Central memory CD4-positive, alpha-beta T cell (primary cell): ENCODE measurements at places on chromosomes 4 and X.

- DNase-seq = no peak
These were observed 52.2 kb downstream of the HTRA3 start for GRCh38 chr4:8321771-8322170.

DNA sequence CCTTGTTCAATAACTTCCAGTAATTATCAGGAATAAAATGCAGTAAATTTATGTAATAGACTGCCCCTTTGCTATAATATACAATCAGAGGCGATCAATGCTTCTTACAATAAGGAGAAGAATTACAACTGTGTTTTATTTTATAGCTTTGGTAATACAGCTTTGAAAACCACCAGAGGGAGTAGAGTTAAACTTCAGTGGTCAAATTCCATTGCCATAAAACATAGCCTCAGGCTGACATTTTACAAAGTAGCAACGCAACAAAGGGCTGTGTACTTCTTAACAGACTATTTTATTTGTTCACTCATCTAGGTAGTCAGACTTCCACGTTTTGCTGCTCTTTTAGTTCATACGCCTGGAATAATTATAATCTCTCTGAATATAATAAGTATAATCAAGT is 58.5 kb downstream of the TEX13C start:
- no peak for DNase-seq

GRCh38 chr4:761739-762138 is 56.1 kb downstream of the PCGF3 start:
- DNase-seq = no peak

- no peak for DNase-seq
These were observed 44.4 kb downstream of the BBS12 start for GRCh38 chr4:122776916-122777315.

DNA sequence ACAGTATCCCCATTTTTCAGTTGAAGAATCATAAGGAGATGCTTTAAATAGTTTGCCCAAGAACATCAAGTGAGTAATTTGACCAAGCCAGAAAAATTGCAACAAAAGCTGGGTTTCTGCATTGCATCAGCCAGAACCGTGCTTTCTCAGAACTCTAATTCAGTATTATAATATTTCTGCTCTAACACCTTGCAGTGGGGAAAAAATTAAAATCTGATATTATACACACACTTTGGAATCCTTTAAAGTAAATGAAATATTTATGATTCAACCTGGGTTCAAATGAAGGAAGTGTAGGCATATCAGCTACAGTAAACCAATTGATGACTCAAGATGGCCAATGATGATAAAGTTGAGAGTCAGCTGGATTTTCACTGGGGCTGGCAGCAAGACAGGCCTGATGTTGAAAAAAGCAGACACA is 387.6 kb upstream of the ZFP42 start:
- DNase-seq = no peak

DNA sequence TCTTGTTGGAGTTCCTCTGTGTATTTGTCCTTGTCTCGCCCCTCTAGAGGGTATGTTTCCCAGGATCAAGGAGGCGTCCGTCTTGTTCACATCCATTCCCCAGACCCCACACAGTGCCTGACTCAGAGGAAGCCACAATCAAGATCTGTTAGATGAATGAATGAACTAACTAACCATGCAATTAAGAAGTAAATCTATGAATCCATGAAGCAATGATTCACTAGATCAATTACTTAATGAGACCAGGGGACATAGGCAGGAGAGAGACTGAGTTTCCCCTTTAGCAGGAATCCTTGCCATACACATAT is 11.9 kb downstream of the BLOC1S4 start:
- DNase-seq = no peak

DNA sequence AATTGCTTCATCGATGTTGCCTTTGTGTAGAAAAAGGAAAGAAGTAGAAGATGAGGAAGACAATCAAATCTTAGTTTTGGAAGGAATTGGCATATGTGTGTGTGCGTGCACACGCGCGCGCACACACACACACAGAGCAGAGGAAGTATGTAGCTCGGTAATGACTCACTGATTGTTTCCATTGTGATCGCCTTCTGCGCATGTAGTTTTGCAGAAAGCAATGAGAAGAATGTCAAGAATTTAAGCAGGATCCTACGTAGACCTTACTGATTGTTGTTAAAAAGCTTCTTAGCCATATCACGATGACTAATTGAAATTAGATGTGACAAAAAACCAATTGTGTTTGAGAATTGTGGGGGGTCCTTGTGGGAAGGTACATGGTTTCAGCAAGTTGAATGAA is 12.8 kb upstream of the LIMCH1 start:
- DNase-seq = no peak

DNA sequence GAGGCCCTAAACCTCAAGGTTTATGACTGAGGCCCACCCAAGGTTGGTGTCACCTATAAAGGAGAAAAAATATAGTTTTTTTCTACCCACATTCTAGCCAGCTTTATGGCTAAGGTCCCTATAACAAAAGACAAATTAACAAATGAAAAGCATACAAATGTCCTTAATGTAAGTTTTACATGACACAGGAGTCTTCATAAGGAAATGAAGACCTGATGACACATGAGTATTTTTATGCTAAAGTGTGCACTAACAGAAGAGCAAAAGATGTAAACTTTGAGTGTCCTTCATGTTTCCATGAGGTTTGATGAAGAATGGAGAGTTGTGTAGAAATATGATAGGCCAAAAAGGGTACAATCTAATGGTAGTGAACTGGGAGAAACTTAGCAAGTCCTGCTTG is 114.7 kb upstream of the INTU start:
- DNase-seq = no peak

DNA sequence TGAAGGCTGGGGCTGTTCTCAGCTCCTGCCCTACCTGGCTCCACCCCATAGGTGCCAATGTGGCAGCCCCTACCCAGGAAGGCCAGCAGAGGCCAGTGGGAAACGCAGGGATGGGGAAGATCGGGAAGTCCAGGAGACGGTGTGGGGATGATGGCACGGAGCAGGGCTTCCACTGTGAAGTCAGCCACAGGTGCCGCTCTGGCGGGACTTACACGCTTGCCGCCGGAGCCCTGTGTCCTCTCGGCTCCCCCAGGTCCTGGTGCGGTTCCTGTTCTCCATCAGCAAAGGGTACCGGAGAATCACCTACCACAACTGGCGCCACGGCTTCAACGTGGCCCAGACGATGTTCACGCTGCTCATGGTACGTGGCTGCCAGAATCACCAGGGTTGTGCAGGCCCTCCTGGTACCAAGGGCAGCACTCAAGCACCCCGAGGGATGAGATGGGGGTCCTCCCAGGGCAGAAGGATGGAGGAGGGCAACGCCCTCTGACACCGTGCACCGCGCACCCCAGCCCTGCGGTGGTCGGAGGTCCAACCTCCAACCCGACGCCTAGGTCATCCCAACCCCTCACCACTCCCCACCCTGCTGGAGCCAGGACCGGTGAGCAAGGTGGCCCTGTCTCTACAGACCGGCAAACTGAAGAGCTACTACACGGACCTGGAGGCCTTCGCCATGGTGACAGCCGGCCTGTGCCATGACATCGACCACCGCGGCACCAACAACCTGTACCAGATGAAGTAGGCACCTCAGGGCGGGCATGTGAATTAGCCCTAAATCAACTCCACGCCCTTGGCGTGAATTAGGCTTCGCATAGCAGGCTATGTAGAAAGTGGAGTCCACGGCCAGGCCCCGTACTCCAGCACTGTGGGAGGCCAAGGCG is 12.0 kb downstream of the ATP5ME start:
- DNase-seq = no peak

- DNase-seq = no peak
These were observed 592.4 kb downstream of the GLUD2 start for GRCh38 chrX:121639781-121640180.

DNA sequence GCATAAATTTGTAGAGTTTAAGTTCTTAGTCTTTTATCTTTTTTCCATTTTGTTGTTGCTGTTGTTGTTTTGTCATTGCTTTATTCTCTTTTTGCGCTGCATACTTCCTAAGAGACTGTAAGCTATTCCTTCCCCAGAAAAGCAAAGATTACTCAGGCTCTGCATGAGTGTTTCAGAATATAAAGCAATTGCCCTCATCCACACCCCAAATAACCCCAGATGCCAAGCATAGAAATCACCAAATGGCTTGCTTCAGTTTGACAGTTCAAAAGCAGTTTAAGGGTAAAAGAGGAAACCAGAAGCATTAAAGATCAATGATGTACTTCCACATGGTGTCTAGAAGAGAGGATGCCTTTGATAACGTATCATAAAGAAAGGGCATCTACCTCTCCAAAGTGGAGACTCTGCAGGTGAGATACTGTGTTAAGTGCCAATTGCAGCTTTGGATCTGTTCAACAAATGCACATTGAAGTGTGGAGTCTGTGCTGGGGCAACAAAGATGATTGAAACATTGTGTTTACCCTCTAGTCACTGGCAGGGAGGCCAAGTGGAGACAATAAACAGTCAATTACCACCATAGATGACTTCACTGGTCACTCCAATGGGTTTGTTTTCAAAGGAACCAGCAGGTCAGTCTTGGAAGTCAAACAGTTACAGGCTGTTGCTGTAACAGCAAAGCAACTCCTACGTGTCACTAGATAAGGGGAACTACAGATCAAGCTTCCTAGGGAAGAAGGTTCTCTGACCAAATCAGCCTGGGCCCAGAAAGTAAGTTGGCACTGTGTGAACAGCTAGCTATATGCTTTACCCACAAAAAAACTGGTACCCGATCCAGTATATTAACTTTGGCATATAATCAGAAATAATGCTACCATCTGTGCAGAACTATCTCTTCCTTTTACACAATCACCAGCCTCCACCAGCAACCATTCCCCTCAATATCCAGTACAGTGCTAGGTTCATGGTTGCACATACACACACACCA is 40.6 kb upstream of the IL21 start:
- no peak for DNase-seq

DNA sequence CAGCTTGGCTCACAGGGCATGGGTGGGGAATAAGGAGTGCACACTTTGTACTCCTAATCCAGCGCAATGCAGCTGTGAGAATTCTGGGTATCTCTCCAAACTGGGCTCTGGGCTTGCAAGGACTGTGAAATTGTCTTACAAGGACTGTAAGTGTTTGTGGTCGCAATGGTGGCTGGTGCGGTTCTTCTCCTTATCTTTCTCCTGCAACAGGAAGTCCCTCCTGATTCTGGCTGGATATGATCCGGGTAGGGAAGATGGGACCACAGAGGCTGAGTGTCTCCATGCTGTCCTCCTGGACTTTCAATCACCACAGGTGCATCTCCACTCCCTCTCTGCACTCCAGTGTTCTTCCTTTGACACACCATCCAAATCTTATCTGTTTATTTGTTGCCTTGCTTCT is 55.7 kb upstream of the GYPE start:
- DNase-seq = no peak

DNA sequence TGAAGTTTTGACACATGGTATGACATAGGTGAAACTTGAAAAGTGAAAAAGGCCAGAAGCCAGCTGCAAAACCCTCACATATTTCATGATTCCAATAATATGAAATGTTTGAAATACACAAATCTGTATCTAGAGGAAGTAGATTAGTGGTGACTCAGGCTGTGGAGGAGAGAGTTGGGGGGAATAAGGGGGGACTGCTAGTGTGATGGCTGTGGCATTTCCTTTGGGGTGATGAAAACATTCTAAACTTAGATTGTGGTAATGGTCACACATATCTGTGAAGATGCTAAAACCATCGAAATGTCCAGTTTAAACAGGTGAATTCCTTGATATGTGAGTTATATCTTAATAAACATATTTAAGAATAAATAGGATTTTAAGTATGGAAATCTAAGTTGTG is 343.5 kb upstream of the SFRP2 start:
- no peak for DNase-seq

DNA sequence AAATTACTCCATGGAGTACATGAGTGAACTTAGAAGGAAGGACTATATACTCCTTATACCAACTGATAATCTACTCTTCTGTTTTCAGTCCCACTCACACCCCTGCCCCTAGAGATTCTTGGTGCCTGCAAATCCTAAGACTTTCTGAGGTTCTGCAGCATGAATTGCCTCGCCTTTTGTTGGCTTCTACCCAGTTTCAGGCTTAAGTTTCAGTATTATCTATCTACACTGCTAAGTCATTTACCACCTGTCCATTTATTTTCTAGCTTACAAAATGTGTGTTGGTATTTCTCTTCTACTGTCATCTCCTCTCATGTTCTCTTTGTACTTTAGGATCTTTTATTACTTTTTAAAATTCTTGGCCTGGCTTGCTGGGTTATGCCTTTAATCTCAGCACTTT is 94.4 kb upstream of the AMOT start:
- no peak for DNase-seq

DNA sequence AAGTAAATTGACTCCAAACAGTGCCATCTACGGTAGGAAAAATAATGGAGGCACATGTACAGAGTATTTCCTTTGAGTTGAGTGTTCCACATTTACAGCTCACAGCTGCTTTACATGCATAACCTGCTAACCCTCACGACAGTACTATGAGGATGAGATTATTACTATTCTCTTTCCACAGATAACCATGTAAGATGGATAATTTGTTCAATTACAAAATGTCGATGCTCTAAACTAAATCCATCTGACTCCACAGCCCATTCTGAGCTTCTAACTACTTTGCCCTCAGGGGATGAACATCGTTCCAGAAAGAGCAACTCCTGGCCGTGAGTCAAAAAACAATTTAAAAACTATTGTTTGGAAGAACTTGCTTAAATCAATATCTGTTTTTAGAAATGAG is 330.4 kb upstream of the NWD2 start:
- no peak for DNase-seq

- no peak for DNase-seq
These were observed 149.5 kb downstream of the OR13H1 start for GRCh38 chrX:131693359-131693758.

- DNase-seq = no peak
These were observed 182.7 kb downstream of the NWD2 start for GRCh38 chr4:37427193-37427592.

GRCh38 chr4:21012851-21013331 is 312.6 kb downstream of the PACRGL start:
- no peak for DNase-seq

DNA sequence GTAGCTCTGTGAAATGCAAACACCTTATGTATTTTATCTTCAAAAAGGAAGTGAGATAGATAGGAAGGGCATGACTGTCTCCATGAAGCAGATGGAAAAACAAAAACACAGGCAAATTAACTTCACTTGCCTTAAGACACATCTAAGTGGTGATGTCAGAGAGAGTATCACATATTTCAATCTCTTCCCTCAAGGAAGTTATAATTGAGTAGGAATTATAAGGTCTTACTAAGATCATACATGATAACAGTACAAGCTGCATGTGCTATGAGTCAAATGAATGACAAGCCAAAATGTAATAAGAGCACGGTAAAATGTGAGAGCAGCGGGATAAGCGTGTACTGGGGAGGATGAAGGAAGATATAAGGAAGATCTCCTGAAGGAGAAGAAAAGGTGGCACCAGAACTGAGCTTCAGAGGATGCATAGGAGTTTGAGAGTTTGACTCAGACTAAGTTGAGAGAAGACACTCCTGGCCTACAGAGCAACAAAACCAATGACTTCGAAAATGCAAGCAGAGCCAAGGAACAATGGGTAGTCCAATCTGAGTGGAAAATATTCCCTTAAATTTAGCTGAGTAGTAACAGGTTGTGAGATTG is 43.3 kb upstream of the GALNT7 start:
- no peak for DNase-seq
